ENCODE measurements at places on chromosomes 5 and 9. TPM values are rescaled to one million over a fixed set of nuclear protein-coding genes. Genes with fewer than 3 reads are reported as not detected.

Gene HTR4
- total RNA-seq, result not detected

DNA sequence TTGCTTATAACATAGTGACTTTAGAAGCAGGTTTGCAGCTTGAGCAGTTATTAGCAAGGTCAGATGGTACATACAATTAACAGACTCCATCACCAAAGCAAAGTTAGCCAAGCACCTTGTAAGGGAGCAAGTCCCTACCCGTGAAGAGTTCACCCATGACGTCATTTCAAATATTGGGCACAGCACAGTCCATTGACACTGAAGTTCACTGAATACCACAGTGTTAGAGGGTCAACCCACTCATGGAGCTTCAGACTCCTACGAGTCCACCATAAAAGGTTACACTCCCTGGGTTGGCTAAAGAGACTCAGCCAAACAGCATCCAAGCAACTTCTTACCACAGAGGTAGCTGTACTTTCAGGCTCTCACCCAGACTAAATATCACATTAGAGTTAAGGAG, 77.5 kb downstream of the GALNT10 start:
- DNase-seq, result no peak

Gene CNTLN
- total RNA-seq, result 6.0 TPM

Gene SOX30
- total RNA-seq, result not detected

DNA sequence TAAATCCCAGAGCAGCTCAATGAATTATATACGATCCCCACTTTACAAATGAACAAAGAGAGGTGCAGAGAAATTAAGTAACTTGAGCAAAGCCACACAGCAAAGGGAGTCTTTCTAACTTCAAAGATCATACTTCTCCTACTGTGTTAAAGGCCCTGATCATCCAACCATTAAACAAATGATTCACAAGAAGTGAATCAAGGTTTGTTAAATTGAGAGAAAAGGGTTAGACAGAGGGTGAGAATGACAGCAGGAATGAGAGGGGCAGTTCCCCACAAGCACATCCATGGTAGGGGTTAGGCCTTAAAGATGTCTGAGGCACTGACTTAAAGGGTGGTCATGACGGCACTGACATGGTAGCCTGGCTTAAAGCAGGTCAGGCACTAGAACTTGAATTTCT, 10.7 kb downstream of the IDNK start:
- DNase-seq, result peak; percentile 17

DNA sequence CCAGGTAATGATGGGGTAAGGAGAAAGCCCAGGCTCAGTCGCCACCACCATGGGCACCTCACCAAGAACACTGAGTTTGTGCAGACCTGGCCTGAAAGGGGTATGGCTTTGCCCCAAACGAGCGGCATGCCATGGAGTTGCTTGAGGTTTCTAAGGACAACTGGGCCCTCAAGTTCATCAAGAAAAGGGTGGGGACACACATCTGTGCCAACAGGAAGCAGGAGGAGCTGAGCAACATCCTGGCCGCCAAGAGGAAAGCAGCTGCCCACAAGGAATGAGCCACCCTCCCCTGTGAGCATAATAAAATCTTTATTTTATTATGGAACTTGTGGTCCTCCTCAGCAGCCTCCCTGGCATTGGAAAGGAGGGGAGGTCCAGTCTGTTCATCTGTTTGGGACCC, 23.8 kb downstream of the CD14 start:
- DNase-seq, result no peak

GRCh38 chr5:117077142-117077541, 502.5 kb upstream of the SEMA6A start:
- DNase-seq, result no peak

Gene FGF1
- total RNA-seq, result not detected

- peak; percentile 98 for DNase-seq
Observed at GRCh38 chr5:160434022-160434531, 12.4 kb downstream of the PTTG1 start.

DNA sequence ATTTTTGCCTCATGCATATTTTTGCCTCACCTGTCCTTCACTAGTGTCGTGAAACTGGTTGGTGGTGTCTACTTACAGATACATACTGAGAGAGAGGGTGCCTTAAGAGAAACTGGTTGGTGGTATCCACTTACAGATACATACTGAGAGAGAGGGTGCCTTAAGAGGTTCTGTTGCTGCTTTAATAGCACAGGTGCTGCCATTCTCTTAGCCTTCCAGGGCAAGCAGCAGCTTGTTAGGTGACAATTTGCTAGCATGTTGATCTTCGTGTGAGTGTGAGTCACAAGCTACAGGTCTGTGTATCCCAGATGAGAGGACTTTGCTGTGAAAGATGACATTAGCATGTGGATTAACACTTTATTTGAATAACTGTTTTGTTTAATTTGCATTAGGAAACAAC, 1.4 kb downstream of the PTTG1 start:
- DNase-seq, result no peak

- DNase-seq, result peak; percentile 82
Observed at GRCh38 chr9:96874947-96875460, 20.7 kb upstream of the ZNF782 start.

DNA sequence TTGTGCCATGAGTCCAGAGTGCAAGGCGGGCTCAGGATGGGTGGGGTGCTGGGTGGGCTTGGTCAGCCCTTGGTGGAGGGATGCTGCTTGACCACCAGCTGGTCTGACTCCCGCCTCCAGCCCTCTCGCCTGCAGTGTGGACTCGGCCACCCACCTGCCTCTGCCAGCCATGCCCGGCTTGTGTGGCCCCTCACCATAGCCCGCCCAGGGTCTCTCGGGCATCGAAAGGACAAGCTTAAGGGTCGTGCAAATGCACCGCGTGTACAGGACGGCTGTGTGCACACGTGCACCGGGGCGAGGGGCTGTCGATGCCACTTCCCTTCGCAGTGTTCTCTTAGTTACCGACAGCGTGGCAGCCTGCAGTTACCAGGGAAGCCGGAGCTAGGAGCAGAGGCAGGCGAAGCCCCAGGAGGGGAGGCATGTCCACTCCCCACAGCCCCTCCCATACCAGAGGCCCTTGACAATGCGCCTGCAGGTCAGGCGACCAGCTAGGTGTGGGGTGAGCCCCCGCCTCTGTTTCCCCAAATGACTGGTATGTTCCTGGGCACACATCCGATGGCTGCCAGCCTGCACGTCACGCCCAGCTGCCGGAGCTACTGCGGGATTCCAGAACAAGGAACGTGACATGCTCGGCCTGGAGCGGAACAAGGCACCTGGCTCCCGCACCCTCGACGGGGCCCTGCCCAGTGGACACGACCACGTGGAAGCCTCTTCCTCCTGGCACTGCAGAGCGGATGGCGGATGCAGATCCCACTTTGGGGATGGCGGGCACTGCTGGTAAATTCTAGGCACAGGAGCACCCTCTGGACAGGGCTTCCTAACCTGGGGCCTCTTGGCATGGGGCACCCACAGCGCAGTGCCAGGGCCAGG, 7.8 kb downstream of the LCN9 start:
- DNase-seq, result no peak

- peak; percentile 59 for DNase-seq
Observed at GRCh38 chr9:112348257-112349007, 15.0 kb upstream of the PTBP3 start.

DNA sequence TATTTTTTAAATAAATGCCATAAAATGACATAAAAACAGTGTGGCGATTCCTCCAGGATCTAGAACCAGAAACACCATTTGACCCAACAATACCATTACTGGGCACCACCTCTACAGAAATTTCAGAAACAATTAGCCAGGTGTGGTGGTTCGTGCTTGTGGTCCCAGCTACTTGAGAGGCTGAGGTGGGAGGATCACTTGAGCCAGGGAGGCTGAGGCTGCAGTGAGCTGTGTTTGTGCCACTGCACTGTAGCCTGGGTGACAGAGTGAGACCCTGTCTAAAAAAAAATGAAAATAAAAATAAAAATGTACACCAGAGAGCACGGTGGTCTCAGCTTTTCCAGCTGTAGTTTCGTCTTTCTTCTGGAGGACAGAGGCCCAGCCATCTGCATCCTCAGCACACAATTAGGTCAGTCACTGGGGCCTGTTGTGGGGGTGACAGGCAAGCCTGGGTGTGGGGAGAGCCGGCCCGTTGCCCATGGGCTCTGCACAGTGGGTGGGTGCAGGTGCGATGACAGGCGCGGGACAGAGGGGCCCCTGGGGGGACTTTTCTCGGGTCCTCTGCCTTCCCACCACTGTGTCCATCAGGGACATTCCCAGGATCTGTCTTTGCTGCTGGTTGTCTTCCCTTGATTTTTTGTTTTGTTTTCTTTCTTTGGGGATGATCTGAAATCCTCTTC, 9.8 kb downstream of the COL5A1 start:
- no peak for DNase-seq

- DNase-seq, result no peak
Observed at GRCh38 chr5:160970605-160971191, 118.7 kb upstream of the ATP10B start.
